ENCODE measurements at places on chromosomes 2 and 18.

DNA sequence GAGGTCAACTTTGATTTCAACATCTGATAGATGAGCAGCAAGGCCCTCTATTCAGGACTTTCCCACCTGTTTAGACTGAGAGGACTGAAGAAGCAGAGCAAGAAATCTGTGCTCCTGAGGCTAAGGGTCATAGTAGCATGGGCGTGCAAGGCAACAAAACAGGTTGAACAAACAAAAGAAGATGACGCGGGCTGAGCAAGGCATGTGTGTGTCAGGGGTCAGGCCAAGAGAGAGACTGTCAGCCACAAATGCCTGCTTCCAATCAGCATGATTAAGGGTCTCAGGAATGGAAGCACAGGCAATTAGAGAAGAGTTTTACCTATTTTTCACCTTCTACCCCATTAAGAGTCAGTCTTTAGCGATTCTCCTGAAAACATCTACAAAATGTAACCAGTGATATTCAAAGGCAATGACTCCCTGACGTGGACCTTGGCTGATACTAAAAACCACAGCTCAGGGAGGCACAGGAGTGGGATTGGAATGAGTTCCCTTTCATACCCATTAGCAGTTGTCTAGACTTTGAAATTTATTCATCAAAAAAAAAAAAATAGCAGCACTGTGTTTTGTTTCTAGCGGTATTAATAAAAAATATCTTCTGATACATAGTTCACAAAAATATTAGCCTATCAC, 81.9 kb downstream of the DYNAP start:
- no peak for DNase-seq

DNA sequence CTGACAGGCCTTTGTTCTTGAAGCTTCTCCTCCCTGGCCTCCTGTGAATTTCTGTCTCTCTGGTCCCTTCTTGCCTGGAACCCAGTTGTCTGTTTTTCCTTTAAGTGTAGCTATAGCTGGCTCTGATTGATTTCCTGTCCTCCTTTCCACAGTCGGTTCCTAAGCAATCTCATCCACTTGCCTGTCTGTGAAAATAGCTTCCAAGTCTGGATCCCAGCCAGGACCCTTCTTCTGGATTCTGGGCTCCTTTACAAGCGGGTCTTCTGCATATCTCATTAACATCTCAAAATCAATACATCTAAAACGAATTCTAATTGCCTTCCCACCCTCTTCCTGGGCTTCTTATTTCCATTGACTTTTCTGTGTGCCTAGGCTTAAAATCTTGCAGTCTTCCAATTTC, 124.9 kb downstream of the DAW1 start:
- DNase-seq, result no peak

GRCh38 chr2:28329184-28329583, 63.5 kb upstream of the FOSL2 start:
- DNase-seq, result no peak

GRCh38 chr2:166434491-166434890, 58.7 kb upstream of the SCN9A start:
- DNase-seq, result no peak

GRCh38 chr2:71101656-71102055, 28.4 kb downstream of the MCEE start:
- no peak for DNase-seq

GRCh38 chr2:157625296-157625695, 3.4 kb downstream of the ACVR1C start:
- no peak for DNase-seq

- DNase-seq, result no peak
These were observed 15.3 kb upstream of the IL36G start for GRCh38 chr2:112962308-112963175.

GRCh38 chr2:70897203-70897976, 38.3 kb upstream of the ATP6V1B1 start:
- no peak for DNase-seq

DNA sequence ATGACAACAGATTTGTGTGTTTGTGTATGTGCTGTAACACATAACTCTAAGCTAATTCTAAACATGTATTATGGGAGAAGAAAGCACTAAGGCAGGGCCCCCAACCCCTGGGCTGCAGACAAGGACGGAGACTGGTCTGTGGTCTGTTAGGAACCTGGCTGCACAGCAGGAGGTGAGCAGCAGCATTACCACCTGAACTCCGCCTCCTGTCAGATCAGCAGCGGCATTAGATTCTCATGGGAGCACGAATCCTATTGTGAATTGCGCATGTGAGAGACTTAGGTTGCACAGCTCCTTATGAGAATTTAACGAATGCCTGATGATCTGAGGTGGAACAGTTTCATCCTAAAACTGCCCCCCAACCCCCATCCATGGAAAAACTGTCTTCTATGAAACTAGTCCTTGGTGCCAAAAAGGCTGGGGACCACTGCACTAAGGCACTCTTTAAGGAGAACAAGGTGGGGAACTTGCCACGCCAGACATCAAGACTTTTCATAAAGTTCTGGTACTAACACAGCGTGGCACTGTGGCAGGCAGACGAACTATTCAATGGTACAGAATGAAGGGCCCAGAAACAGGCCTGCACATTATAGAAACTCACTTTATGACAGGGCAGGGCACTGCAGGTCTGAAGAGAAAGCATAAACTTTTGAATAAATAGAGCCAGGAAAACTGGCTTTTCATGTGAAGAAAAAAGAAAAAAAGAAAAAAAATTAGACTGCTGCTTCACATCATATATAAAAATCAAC, 14.0 kb downstream of the REEP1 start:
- no peak for DNase-seq

- no peak for DNase-seq
These were observed 38.2 kb upstream of the EPHA4 start for GRCh38 chr2:221610255-221610654.

GRCh38 chr2:129895526-129896082, 83.9 kb upstream of the RAB6C start:
- DNase-seq, result no peak

DNA sequence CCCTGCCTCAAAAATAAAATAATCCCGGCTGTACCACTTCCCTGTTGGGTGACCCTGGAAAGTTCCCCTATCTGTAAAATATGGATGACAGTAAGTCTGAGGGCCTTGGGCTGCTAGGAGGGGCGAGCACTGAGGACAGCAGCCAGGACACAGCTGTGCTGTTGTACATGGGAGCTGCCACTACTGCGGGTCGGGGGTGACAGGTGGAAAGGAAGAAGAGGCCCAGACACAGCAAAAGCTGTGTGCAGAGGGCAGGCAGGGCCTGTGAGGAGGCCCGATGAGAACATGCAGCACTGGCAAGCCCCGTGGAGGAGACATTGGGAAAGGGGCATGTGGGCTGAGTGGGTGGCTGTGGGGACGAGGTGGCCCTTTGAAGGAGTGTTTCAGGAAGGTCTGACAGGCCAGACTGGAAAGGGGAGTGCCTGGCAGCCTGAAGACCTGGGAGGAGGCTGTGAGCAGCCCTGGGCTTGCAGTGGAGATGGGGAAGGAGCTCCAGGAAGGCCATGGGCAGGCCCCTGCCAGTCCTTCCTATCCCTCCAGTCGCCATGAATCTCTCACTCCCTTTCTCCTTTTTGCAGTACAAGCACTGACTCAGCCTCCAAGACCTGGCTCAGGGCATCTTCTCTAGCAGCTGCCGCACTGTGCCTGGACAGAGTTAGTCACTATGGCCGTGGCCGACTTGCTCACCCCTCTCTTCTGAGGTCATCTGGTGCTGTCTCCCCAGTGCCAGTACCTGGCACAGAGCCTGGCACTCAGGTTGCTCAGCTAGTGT, 28.9 kb upstream of the SEMA4C start:
- no peak for DNase-seq

- no peak for DNase-seq
These were observed 8.6 kb downstream of the CLASP1 start for GRCh38 chr2:121640380-121641316.

DNA sequence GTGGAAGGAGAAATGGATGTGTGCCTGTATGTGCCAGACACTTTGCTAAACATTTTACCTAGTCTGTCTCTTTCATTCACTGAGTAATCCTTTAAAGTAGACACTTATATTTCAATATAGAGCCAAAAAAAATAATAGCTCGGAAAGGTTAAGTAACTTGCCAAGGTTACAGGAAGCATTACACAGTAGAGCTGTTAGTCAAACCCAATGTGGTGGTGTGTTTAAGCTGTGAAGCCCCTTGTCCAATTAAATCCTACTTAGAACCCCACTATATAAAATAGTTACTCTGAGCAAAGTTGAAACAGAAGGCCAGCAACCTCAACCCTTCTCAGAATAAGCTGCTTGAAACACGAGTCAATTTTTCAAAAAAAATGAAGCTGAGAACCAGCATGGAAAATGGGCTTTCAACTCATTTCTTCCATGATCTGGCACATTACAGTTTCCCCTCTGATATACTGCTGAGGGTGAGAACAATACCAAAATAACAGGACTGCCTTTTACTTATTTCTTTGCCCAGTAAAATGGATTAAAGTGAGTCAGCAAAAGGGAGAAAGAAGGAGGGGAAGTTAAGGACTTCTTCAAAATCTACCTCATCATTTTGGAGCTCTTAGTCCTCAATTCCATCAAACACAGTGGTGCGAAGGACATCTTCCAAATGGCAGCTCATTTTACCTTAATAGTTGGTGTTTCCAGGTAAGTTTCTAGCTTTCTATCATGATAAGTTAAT, 7.9 kb downstream of the RDH14 start:
- DNase-seq, result no peak

DNA sequence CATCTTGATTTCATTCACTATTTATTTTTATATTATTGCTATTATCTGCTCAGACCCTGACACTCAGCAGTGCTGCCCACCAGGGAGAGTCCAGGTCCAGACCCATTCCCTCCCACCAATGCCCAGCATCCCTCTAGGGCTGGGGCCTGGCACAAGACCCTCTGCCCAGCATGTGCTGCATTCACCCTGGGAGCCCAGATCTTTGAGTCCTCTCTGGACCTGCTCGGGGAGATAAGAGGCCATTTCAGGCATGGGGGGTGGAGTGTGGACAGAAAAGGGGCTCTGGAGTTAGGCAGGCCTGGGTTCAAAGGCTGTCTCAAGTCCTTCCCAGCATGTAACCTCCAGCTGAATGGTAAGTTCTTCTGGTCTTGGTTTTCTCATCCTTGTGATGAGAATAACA, 209.6 kb downstream of the CYP26B1 start:
- no peak for DNase-seq

DNA sequence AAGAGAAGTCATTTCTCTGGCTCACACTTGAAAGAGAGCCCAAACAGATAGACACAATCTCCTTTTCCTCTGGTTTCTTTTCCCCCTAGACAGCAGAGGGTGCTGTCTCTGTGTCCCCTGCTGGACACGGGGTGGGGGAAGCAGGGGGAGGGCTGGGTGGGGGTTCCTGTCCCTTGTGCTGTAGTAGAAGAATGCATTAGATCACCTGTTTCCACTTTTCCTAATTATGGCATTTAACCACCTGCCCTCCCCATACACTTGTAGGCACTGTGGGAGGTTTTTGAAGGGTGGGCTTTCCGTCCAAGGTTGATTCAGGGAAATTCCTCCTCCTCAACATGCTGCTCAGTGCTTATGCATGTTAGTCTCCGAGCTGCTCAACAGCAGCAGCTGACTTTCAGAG, 206.2 kb upstream of the EPAS1 start:
- DNase-seq, result no peak

- no peak for DNase-seq
These were observed 1154.8 kb upstream of the ZEB2 start for GRCh38 chr2:145674705-145675104.

DNA sequence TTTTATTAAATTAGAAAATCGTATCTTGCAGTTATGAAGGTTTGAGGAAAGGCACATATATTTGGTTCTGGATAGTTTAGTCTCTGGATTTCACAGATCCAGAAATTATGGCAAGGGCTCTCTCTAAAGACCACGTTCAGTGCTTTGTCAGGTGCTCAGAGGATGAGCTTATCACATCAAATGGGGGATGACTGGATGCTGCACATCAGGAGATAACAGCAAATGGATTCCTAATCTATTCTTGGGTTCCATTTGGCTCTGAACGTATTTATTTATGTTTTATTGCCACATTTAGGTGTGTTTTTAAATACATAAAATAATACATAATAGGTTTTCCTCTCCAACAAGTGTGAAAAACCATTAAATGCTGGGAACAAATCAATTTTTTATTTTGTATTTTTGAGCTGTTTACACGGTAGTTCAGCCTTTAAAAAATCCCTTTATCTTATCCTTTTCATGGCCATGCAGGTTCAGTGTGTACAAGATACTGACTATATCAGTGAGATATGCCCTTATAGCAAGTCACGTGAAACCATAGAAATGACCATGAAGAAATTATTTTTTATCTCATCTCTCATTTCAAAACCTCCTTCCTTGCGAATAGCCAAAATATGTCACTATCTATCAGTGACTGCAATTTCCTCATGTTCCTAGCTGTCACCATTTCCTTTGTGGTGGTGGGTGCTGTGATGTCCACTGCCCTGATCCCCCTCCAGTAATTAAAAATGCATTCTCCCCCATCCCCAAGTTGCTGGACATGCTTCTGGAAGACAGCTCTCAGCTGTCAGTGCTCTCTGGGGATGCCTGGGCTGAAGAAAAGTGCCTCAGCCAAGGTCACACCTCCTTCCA, 25.9 kb upstream of the CXCR4 start:
- DNase-seq, result no peak

DNA sequence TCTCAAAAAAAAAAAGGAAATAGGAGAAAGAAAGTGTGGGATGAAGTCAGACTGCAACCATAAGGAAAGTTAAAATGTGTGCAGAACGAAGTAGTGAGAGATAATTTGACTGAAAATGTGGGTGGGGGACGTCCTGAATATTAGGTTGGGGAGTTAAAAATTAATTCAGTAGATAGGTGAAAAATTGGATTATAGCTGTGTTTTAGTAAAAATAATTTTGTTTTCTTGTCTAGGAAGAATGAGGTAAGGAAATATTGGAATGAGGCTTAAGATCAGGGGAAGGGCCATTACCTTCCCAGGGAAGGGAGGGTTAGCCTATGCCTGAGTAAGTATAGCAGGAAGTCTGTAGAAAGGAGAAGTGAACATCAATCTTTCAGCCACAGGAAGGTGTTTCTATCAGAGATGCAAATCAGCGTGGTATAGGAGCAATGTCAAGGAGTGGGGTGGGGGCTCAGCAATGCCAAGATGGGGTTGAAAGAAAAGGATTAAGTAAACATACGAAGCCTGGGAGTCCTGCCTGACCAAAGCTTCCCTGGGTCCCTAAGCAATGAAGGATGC, 250.9 kb downstream of the PIEZO2 start:
- DNase-seq, result no peak

DNA sequence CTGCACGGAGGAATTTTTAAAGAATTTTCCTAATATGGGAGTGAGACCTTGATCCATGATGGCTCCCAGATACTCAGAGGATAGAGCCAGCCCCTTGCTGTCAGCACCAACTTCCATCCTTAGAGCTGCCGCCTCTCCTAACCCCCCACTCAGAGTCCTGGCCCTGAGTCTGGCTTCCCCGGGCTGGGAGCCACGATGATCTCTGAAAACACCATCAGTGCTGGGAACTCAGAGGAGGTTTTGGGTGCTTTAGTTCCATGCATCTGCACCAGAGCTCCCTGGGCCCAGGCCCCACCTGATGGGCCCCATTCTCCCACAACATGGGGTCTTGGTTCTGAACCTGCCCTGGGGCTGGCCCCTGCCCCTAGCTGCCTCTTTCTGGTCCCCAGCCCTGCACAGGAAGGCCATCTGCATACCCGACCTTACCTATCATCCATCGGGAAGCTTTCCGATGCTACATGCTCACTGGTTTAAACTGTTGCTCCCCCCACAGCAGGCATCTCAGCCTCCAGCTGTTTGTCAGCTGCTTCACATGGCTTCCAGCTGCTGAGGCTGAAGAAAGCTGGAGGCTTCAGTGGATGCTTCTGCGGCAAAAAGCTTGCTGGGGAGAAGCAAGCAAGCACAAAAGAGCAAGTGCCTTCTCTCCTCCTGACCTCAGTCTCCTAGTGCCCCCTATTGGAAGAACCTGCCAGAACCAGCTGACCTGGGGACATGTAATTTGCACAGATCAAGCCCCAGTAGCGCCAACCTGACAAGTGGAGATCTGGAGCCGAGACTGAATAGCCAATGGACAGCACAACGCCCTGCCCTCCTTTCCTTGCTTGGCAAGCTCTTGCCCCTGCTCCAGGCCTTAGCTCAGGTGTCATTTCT, 24.2 kb upstream of the RHOB start:
- DNase-seq, result peak; percentile 57

All from ovary (tissue), 10 donors.